ENCODE measurements at places on chromosomes 2 and 18.

DNA sequence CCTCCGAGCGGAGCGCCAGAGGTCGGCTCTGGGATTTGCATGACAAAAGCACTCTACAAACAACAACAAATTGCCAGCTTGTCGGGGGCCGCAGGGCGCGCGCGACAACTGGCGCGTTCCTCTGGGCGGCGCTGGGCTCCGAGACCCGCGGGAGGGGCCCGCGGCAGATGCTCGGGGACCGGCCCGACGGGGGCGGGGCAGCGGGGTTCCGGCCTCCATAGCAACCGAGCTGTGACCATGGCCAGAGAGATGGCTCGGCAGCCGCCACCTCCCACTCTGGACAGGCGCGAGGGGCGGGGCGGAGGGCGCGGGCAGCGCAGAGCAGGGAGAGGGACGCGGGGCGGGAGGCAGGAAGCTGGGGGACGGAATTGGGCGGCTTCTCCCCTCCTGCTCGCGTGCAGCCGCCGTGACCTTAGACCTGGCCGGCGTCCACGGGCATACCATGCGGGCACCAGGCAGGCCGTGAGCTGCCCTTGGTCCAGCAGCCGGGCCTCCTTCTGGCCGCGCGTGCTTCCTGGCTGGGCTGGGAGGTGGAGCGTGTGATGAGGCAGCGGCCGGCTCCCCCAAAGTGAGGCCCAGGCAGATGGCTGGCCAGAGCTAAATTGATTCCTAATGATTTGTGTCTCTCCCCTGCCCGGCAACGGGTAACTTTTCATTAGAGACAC, 171.5 kb downstream of the CELF4 start:
- peak; percentile 76 for DNase-seq

DNA sequence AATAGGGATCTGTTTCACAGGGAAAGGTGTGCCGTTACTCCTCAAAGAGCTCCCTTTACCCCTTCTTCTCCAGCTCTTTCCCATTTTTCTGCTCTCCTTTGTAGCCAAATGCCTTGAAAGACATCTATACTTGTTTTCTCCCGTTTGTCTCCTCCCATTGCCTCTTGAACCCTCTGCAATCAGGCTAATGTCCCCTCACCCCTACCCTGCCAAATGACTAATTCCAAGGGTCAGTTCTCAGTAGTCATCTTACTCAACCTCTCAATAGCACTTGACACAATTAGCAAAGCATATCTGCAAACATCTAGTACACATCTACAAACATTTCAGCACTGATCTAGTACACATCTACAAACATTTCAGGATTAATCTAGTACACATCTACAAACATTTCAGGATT, 12.6 kb downstream of the MRO start:
- no peak for DNase-seq

- no peak for DNase-seq
Observed at GRCh38 chr18:48605408-48605845, 66.6 kb downstream of the CTIF start.

DNA sequence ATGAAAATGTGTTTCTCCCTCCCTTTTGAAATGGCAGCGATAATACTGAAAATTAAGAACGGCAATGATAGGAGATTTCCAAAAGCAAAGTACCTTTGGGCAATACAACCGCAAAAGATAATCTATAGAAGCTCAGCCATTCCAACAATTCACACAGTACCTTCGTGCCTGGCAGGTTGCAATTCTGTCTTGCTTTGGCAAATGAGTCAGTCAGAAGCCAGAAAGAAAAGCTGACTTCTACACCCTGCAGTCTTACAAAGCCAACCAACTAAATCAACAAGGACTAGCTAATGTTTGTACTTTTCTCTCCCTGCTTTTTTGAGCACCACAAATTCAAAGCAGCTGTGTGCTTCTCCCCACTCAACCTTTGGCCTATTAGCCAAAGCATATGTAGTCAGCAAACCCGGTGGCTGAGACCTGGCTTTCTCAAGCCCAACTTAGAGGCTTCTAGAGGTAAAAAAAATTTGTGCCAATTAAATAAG, 25.7 kb upstream of the ID2 start:
- no peak for DNase-seq

DNA sequence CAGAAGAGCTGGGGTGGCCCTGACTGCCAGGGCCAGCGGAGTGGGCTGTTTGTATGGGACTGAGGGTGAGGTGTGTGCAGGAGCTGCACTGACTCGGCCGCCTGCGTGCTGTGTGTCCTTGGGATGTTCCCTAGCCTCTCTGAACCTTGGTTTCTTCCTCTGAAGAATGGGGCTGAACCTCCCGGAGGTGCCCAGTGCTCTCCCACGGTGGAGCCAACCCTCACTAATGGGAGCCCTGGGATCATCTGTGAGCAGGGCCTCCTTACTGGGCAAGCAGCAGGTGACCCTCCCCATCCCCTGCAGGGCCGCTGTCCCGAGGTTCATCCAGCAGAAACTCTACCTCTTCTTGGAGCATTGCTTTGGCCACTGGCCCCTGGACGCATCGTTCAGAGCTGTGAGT, 11.7 kb upstream of the CCDC74A start:
- DNase-seq = no peak

- DNase-seq = no peak
Observed at GRCh38 chr2:144343145-144343544, 176.8 kb downstream of the ZEB2 start.

DNA sequence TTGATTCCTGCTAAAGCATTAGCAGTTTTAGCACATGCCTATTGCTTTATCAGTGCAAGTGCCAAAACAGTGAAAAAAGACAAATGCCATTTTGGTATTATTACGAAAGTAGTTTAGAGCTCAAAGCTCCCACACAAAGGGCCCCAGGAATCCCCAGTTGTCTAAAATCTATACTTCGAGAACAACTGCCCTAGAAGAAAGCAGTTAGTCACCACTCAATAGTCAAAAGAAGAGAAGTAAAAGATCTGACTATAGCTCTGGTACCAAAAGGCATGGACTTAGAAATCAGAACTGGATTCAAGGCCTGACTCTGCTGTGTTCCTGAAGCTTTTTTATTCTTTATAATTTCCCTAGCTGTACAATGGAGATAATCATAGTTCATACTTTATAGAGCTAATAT, 21.8 kb downstream of the SCN3A start:
- DNase-seq = no peak

GRCh38 chr2:195434346-195434745, 222.7 kb upstream of the SLC39A10 start:
- DNase-seq = no peak

DNA sequence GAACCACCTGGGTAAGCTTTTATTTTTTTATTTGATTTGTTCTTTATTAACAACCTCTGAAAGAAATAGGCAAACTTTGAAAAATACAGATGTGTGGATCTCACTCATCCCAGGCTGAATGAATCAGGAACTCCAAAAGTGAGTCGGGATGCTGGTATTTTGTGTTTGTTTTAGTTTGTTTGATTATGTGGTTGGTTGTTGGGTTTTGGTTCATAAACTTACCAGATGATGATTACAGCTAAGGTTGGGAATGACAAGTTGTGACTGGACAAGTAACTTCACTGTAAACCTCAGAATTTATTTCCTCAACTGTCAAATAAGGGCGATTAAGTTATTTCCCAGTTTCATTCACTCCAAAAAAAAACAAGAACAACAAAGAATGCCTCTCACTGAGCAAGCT, 80.5 kb upstream of the KIF5C start:
- no peak for DNase-seq

GRCh38 chr2:14428056-14428455, 204.5 kb upstream of the LRATD1 start:
- no peak for DNase-seq

GRCh38 chr2:102126169-102126568, 16.4 kb upstream of the IL1R1 start:
- no peak for DNase-seq

DNA sequence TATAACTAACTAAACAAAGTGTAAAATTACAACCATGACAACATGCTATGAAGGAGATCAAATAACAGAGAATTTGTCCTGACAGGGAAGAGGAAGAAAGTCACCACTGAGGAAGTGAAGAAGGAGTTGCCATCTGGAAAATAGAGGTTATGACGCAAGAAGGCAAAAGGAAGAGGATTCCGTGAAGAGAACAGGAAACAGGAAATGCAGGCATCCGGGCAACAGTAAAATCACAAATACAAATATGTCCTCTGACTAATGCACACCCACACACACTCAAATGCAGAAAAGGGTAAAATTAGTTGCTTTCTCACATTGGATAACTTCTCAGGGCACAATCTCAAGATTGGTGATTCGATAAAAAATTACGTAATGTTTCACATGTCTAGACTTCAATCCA, 278.4 kb downstream of the TMX3 start:
- DNase-seq = no peak

GRCh38 chr2:169585673-169586072, 1.5 kb downstream of the PPIG start:
- DNase-seq = no peak

DNA sequence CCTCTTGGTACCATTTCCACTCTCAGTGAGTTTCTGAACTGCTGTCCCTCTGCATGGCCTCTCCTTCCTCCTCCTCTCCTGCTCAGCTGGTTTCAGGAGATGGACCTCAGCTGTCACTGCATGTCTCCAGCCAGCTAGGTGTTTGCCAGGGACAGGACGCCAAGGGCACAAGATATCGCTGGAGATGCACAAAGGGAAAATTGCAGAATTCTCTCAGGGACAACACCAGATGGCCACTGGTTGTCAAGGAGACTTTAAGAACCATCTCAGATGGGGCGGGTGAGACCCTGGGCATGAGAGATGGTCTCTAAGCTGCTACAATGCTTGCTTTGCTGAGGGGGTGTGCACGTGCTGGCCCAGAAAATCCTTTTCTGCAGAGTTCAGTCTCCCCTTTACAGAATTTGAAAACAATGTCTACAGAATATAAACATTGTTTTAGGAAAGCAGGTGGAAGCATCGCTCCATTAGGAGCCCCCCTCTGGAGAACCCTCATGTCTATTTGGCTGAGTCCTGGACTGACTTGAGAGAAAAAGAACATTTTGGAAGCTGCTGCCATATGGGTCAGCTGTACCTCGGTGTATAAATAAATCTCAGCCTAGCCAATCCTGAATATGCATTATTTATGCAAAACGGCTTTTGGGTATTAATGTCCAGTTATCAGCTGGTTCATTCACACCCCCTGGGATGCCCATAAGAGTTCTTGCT, 57.8 kb upstream of the SPP2 start:
- no peak for DNase-seq

DNA sequence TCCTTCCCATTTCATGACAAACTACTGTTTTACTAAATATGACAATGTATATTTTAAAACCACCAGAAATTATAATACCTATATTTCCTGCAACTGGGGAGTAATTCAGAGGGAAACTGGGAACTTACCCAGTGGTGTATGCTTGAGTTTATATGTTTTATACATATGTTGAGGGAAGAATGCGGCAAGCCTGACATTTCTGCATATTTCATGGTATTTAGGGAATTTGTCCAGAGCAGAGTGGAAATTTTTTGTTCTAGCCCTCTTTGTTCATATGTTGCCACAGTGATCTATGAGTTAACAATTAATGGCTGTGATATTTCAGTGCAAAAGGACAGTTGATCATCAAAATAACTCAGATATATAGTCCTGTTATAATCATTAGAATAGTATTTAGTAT, 230.8 kb upstream of the VWC2L start:
- no peak for DNase-seq

GRCh38 chr2:219698748-219699439, 71.5 kb downstream of the SLC4A3 start:
- DNase-seq = no peak

- DNase-seq = no peak
Observed at GRCh38 chr2:241011296-241011600, 12.8 kb downstream of the SNED1 start.

GRCh38 chr2:24766609-24767008, 26.6 kb downstream of the PTRHD1 start:
- no peak for DNase-seq

GRCh38 chr2:11387843-11388242, 43.4 kb upstream of the ROCK2 start:
- DNase-seq = no peak

DNA sequence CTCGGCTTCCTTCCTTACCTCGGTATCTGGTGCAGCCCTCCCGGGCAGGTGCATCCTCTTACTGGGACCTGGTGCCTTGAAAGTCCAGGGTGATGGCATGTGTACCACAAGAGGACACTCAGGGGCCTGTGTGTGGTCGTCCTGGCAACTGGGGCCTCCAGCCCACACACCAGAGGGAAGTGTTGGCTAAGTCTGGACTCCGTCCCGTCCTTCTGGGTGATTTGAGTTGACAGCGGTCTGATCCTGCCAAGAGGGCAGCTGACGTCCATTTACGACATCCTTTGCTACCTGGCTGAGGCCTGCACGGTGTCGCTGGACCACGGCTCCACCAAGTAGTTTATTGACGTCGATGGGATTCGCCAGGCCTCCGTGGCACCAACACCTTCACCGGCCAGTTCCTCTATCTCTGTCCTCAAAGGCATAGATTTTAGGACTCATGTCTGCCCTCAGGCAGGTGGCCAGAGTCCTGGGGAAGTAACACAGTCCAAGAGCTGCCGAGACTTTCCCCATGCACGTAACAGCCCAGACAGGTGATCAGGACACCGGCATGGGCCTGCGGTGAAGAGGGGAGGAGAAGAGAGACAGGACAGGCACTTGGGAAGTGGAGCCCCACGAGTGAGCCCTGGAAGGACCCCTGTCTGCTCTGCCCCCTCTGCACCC, 186.0 kb upstream of the HDAC4 start:
- no peak for DNase-seq

DNA sequence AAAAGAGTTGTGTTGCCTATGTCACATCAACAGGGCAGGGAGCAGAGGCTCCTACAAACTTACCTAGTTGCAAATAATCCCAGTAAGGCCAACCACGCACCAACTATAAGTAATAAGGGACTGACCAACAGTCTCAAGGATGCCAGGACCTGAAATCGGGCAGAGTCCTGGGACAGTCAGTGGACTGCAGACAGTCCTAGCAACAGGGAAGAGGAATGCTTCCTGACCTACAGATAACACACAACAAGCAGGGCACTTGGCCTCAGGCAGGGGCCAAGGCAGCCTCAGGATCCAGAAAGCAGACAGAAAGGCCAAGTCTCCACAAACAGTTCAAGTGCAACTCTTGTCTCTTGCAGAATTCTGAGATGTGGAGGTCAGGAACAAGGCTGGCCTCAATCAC, 56.2 kb downstream of the GALNT14 start:
- no peak for DNase-seq

Data from GM13977 (cell line).